SK-N-SH treated with all-trans-retinoic acid at 6 μM for 48 hours (cell line): ENCODE measurements at places on chromosomes 16 and 17.
A peak's percentile ranks its signal among the peaks of the same experiment; 100 is the strongest.

DNA sequence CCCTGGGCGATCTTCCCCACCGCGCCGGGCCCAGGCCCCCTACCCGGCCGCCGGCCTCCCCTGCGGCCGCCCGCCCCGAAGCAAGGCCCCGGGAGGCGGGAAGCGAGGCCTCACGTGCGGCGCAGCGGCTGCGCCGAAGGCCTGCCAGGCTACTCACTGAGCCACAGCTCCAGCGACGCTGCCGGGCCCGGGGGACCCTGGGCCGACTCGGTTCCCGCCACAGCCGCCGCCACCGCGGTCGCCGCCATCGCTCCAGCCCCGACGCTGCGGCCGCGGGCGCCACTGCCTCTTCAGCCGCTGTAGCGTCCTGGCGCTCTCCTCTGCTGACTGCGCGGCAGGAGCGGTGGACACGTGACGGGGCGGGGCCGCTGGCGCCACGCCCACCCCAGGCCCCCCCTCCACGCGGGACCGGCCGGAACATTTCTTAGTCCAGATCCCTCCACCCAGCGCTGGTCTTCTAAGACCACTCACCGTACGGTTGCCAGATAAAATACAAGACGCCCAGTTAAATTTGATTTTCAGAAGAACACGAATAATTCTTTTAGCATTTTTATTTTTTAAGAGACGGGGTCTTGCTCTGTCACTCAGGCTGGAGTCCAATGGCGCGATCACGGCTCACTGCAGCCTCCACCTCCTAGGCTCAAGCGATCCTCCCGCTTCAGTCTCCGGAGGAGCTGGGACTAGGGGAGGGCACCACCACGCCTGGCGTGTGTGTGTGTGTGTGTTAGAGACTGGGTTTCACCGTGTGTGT, at the start of gene GGA2:
Gene GGA2 (minus strand): TSS at position 331 of the 751 bp plus-strand sequence. CDS start 83 bp downstream, at position 248.
- peak; percentile 88 for ATAC-seq

- no peak for ATAC-seq
Measured at GRCh38 chr17:21602176-21602575, 90.1 kb upstream of the KCNJ18 start.

DNA sequence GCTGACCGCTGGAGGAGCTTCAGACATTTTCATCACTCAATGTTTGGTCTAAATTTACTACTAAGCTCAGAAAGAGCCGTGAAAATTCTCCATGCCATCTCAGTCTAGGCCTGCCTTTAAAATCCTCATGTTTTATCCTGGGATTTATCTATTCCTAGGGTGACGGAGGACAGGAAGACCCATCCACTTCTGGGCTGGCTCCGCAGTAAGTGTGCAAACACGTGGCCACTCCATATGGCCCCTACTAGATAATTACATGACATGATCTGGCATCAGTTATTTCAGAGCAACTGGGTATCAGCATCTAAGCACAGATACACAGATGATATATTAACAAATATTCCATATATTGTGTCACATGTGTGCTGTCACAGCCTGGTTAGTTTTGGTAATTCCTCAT, 77.8 kb upstream of the HS3ST4 start:
- ATAC-seq, result no peak

- ATAC-seq, result no peak
Measured at GRCh38 chr16:78684655-78685375, 585.4 kb downstream of the WWOX start.

DNA sequence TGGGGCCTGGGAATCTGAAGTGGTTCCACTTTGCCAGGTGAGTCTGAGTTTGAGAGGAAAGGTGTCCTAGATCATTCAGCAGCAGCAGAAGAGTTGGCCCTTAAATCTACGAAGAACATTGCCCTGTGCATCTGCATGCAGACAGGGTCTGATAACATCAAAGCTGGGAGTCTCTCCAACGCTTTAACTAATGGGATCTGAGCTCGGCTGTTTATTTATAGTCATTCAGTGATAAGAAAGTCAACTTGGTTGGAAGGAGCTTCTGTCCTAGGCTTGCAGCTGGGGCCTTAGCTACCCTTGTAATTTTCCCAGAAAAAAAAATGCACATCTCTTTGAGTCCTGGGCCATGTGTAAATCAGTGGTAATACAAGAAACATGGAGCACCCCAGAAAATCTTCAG, 418.0 kb upstream of the HSBP1 start:
- ATAC-seq, result peak; percentile 42; the same call in 2 of the 3 replicates

GRCh38 chr16:30808146-30808545, 21.1 kb upstream of the ZNF629 start:
- ATAC-seq, result no peak

DNA sequence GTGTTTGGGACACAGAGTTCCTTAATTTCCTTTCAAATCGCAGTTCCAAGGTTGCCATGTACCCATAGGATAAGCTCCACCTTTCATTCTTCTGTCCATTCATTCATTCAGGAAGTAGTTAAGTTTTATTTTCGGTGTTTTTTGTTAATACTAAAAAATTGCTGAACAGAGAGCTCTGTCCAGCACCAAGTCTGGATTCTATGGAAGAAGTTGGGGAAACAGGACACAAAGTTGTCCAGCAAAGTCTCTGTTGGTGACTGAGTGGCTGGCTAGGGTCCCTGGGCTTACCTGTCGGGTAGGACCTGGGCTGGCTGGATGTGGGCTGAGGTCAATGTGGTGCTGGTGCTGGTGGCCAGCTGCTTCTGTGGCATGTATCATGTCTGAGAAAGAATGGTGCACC, 17.6 kb upstream of the CCL2 start:
- no peak for ATAC-seq

- ATAC-seq, result peak; percentile 13
Measured at GRCh38 chr17:45248132-45248957, 13.5 kb downstream of the SPATA32 start.

DNA sequence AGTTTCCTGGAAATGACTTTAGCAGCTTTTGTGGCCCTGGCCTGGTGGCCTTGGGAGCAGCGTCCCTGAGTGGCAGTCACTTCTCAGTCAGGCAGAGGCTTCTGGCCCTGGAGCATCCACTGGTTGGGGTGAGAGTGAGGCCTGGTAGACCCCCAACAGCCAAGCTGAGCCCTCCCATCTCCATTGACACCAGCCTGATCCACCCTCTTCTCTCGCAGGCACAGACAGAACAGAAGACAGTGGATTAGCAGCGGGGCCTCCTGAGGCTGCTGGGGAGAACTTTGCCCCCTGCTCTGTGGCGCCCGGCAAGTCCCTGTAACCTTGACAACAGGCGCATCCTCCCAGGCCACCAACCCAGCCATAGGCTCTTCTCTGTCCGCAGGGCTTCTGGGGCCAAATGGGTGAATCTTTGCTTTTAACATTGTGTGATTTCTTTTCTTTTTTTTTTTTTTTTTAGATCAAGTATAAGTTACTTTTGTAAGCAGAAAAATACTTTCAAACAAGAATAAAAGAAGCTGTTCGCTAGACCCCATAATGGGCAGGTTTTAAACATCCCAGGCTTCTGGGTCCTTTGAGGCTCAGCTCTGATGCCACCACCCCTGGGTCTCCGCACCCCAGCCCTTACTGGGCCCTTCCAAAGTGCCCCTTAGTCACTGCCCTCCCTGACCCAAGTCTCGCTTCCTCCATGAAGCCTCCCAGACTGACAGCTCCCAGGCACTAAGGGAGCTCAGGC, 12.7 kb upstream of the FLYWCH1 start:
- no peak for ATAC-seq

DNA sequence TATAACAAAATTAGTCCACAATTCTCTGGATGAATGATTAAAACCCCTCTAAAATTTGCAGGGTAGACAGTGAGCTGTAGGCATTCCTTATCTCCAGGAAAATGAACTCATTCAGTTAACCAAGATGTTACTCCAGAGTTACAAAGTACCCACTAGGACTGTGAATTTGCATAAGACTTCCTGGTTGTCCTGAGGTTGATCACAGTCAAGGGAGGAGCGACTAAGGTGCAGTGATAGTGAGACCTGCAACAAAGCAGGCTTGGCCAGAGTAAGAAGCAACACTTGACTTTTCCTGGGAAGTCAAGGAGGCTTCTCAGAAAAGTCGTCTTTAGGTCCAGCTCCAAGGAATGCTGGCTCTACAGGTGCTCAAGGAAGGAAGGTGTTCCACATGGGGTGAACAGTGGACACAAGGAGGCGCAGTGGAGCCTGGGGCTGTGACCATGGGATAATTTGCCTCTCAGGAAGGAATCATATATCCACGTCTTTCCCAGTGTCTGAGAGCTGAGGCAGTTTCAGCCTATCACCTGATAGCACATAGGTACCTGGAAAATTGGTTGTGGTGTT, 821.1 kb upstream of the EEF2KMT start:
- no peak for ATAC-seq

- peak; percentile 49; the same call in 2 of the 3 replicates for ATAC-seq
Measured at GRCh38 chr17:3710951-3711383, 12.7 kb upstream of the HASPIN start.

- no peak for ATAC-seq
Measured at GRCh38 chr17:38731526-38732294, 1.6 kb downstream of the CISD3 start.

GRCh38 chr17:64399071-64399766, 8.6 kb upstream of the PECAM1 start:
- no peak for ATAC-seq

DNA sequence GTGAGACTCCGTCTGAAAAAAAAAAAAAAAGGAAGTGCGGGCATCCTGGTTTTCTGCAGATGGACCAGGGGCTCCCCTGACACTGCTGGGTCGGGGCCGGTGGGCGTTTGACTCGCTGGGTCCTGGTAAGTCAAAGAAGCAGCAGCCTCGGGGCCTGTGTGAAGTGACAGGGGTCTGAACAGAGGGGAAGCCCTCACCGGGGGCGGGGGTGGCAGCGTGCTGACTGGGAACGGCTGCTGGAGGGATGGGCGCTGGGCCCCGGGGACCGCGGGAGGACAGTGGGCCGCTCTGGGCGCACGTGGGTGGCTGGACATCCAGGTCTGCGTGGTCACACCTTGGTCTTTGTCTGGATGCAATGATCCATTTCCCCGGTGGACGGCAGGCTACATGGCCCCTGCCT, 8.2 kb downstream of the GALNS start:
- no peak for ATAC-seq

DNA sequence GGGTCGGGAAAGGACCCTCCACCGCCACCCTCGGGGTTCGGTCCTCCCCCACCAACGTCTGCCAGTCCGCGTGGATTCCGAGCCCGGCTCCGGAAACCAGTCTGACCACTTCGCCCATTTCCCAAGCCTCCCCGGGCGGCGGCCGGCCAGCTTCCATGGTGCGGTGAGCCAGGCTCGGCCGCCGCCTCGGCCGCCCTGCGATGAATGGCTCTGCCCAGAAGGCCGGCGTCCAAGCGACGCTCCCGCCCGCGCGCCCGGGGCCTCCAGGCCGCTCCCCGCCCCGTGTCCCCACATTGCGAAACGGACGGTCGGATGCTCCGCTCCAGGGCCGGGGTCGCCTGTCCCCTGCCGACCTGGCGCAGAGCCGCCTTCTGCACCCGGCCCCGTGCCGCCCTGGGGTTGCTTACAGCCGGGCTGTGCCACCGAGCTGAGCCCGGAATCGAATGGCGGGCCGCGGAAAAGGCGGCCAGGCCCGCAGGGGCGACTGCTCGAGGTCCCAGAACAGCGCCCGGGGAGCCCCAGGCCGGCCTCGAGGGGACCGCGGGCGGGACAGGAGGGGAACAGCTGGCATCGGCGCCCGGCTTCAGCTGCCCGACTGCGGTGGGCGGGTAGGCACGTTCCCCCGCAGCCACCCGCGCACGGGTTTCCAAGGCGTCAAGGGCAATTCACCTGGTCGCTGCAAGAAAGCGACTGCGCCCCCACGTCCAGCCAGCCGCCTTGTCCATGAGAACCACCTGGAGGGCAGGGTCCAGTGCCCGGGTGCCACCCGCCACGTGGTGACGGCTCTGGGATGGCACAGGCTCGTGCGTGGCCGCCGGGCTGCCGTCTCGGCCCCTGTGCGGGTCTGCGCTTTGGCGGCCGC, 18.3 kb upstream of the CBX8 start:
- no peak for ATAC-seq

DNA sequence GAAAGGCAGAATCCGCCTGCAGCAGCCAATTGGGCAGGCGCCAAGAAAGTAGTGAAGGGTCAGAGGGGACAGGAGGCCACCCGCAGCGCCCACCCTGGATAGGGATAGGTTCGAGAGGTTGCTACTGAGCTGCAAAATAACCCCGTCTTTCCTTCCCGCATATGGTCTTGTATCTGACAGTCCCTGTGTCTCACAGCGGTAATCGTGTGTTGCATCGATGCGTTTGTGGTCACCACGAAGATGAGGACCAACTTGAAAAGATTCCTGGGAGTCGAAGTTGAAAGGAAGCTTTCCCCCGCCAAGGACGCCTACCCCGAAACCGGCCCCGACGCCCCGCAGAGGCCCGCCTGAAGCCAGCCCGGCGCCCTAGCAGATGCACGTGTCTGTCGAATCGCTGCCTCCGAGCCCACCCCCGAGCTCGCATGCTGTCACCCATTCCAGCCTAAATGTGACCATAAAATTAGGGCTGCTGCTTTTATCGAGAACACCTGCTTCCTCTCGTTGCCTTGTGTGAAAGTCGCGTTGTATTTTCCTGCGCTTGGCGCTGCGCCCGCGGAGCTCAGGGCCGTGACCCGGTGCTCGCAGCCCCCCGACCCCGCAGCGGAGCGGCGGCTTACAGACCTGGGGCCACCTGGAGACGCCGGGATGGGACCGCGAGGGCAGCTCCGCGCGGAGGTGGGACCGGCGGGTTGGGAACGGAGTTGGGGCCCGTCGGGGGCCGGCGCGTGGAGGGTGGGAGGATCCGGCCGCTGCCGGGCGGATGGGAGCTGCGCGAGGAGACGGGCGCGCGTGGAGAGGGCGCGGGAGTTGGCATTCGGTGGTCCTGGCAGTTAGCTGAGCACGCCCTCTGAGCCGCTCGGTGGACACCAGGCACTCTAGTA, at the start of gene CMTM2:
Gene CMTM2 (plus strand): TSS at position 813 of the 881 bp plus-strand sequence. CDS start 145 bp downstream, outside the sequence.
- no peak for ATAC-seq

DNA sequence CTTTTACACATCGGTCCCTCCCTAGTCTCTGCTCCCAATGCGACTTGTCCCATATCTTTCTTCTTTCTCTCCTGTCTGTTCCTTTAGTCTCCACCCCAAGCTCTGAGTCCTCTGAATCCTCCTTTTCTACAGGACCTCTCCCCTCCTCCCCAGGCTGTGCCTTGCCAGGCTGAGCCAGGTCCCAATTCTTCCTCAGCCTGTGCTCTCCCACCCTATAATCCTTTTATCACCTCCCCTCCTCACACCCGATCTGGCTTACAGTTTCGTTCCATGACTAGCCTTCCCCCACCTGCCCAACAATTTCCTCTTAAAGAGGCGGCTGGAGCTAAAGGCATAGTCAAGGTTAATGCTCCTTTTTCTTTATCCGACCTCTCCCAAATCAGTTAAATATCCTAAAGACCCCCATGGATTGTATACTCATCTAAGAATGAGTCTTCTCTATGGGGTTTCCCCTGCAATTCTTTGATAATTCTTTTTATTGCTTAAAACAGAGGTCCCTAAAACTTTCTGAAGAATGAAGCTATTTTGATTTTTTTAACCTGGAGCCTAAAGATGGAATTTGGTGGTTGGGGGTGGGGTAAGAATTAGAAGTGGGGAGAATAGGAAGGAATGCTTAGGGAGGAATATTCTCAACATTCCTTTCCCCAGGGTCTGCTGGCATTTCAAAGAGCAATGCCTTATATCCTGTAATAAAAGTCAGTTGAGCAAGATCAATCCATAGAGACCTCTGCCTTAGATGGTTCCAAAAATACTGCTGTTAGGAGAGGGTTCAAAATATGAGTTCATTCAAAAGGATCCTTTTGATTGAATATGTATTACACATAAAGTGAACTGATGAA, 102.8 kb downstream of the MYO1D start:
- no peak for ATAC-seq
